Activated CD4-positive, alpha-beta T cell treated with anti-CD3 and anti-CD28 coated beads, Interleukin-2, amount 50 U/mL, for 1 hour (primary cell): ENCODE measurements at places on chromosomes 16 and 17.

- peak; percentile 39 for DNase-seq
Observed at GRCh38 chr17:82767041-82767754, 15.3 kb downstream of the TBCD start.

DNA sequence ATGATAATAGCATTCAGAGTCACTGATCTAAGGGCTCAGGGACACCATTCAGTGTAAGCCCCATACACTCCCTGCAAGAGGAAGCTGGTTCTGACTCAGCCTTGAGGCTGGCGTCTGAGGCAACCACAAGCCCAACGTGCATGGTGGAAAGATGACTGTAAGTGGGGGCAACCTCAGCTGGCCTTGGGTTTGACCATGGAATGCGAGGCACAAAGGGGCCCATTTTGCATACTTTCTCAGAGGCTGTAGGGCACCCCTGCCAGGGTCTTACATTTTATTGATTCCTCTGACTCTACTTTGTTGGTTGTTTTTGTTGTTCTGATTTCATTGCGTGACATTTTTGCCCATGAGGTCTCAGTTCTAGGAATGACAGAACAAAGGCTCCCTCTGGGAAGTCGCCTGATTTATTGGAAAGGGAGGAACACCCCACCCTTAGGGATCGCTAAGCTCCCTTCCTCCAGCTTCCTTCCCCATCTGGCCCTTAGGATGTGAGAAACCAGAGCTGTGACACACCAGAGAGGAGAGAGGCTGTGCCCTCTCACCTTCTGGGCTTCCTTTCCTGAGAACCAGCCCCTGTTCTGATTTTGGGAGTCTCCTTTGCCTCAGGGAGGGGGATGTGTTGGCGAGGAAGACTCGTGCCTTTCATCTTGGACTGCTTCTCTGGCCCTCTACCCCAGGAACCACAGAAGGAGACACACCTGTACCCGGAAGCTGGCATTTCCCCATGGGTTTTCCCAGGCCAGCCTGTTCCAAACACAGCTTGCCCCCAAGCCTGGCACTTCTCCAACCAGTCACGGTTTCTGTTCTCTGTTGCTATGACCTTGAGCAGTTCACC, 5.6 kb upstream of the CIITA start:
- DNase-seq: no peak

GRCh38 chr16:80723981-80724380, 80.4 kb downstream of the CDYL2 start:
- DNase-seq: no peak

DNA sequence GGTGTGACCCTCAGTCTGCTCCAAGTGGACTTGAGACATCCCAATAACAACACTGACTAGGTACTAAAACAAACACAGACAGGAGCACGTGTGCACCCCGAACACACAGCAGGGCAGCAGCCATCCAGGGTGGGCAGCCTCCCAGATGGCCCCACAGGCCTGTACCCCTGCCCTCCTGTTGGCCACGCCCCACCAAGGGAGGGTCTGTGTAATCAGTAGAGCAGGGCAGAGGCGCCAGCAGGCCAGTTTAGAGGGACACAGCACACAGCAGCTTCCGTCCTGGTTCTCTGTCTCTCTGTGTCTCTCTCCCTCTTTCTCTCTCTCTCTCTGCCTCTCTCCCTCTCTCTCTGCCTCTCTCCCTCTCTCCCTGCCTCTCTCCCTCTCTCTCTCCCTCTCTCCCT, 21.4 kb downstream of the ACTG1 start:
- no peak for DNase-seq
